ENCODE measurements at places on chromosomes 7 and 10. TPM values are rescaled to one million over a fixed set of nuclear protein-coding genes. Genes with fewer than 3 reads are reported as not detected.

Gene RGR
- not detected for total RNA-seq

Gene WDFY4
- 488 TPM for total RNA-seq

Gene SNX10
- total RNA-seq, result 32.3 TPM

Gene CRTAC1
- total RNA-seq, result not detected

Gene HEPACAM2
- total RNA-seq, result not detected
